Right atrium auricular region (tissue), 2 donors: ENCODE measurements at places on chromosomes 1 and 21.

DNA sequence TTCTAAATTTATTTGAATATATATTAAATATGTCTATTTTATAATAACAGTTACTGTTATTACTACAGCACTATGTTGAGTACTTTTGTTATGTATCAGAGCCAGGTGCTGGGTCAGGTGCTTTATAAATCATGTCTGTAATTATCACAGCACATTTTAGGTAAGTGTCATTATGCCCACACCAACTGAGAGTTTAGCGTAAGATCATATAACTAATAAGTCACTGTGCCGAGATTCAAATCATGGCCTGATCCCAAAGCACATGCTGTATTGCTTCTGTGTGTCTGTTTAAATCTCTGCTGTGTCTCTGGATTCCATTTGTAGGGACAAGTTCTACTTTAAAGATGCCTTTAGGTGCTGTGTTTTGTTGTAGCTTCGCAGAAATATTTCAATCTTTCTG, 1.9 kb downstream of the GPSM2 start:
- no peak for DNase-seq
- no peak overlapping the region for H3K4me3 ChIP-seq
- H3K27ac ChIP-seq: no peak overlapping the region
- no peaks in the 10 kb centered on the region for H3K4me1 ChIP-seq

DNA sequence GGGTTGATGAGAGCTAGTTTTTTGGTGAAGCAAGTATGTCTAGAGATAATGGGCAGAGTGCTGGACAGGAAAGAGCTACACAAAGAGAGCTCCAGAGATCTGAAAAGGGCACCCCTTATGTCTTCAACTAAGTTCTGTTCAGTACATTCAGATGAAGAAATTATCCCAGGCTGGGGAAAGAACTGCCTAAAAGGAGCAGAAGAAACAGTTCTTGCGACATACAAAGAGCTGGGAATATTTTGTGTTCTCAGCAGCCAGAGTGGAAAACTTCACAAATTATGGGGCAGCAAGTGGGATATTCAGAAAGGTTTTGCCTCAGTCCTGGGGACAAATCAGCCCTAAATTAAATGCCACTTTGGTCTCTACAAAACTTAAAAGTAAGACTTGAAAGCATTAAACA, 17.4 kb upstream of the CCN1 start:
- no peaks in the 10 kb centered on the region for H3K4me1 ChIP-seq
- no peak overlapping the region for H3K4me3 ChIP-seq
- no peak overlapping the region for H3K27ac ChIP-seq

DNA sequence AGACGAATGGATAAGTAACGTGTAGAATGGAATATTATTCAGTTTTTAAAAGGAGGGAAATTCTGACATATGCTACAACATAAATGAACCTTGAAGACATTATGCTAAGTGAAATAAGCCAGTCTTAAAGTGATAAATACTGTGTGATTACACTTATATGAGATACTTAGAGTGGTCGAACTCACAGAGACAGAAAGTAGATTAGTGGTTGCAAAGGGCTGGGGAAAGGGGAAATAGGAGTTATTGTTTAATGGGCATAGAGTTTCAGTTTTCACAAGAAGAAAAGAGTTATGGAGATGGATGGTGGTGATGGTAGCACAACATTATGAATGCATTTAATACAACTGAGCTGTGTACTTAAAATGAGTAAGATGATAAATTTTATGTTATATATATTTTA, 14.7 kb upstream of the AHCYL1 start:
- DNase-seq: no peak
- H3K36me3 ChIP-seq: no peaks in the 10 kb centered on the region
- H3K4me3 ChIP-seq: no peak overlapping the region
- no peaks in the 10 kb centered on the region for H3K4me1 ChIP-seq

DNA sequence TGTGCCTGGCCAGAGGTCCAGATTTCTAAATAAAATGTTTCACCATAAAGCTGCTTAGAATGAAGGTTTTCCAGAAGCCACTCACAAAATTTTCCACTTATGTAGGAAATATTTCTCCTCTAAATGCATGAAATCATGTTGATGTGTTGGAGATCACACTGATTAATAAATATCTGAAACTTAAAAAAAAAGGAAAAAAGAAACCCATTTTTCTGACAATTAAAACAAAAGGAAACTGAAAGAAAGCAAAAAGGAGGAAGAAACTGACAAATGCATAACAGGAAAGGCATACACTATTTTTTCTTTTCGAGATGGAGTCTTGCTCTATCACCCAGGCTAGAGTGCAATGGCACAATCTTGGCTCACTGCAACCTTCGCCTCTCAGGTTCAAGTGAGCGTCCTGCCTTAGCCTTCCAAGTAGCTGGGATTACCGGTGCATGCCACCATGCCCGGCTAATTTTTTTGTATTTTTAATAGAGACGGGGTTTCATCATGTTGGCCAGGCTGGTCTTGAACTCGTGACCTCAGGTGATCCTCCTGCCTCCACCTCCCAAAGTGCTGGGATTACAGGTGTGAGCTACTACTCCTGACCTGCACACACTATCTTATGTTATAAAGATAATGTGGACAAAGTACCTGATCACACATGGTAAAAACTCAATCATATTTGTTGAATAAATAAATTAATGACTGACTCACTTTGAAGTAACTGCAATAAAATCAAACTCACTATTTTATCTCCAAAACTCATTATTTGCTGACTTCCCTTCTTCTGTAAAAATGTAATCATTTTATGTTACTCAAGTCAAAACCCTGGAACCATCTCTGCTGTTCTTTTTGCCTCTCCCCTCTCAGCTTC, 149.8 kb upstream of the NR5A2 start:
- no peaks in the 10 kb centered on the region for H3K4me1 ChIP-seq
- no peak for DNase-seq
- H3K4me3 ChIP-seq: no peak overlapping the region
- H3K27ac ChIP-seq: no peak overlapping the region
- H3K27me3 ChIP-seq: no peaks in the 10 kb centered on the region

DNA sequence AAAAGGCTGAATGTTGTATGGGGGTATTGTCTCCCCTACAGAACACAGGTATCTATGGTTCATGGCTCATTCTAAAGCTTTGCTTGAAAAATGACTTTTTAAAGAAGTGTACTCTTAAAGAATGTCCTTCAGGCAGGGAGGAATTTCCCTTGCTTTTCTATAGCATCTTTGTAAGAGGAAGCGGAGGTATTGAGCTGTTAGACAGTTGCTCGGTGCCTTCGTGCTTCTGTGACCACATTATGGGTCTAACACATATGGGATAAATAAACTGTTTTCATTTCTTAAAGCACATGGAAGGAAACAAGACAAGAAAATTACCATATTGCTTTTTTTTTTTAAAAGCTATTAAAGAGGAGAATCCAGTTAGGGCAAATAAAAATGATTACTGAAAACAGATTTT, 182.9 kb downstream of the NTNG1 start:
- H3K27me3 ChIP-seq: no peaks in the 10 kb centered on the region
- no peak for DNase-seq
- no peaks in the 10 kb centered on the region for H3K4me1 ChIP-seq
- no peak overlapping the region for H3K27ac ChIP-seq

GRCh38 chr1:226887006-226887405, 16.6 kb downstream of the PSEN2 start:
- H3K4me1 ChIP-seq: no peaks in the 10 kb centered on the region
- no peak overlapping the region for H3K4me3 ChIP-seq
- no peaks in the 10 kb centered on the region for H3K27me3 ChIP-seq

DNA sequence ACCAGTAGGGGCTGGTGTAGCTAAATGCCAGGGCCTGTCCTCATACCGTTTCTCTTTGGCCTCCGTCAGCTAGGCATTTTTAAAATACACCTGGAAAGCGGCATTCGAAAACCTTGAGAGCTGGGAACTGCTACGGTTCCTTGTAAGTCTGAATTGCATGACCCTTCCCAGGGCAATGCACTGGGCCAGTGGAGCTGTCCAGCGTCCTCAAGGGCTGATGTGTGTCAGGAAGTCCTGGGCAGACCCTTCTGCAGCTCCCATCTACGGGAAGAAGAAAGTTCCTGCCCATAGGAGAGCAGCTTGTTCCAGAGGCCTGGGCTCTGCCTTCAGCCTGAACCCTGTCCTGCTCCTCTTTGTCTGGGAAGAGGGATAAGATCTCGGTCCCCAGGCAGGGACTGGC, 34.1 kb downstream of the UBASH3A start:
- H3K27ac ChIP-seq: no peak overlapping the region
- no peak for DNase-seq
- no peak overlapping the region for H3K4me3 ChIP-seq
- no peaks in the 10 kb centered on the region for H3K36me3 ChIP-seq
- peaks cover 5% of the 10 kb centered on the region for H3K4me1 ChIP-seq

DNA sequence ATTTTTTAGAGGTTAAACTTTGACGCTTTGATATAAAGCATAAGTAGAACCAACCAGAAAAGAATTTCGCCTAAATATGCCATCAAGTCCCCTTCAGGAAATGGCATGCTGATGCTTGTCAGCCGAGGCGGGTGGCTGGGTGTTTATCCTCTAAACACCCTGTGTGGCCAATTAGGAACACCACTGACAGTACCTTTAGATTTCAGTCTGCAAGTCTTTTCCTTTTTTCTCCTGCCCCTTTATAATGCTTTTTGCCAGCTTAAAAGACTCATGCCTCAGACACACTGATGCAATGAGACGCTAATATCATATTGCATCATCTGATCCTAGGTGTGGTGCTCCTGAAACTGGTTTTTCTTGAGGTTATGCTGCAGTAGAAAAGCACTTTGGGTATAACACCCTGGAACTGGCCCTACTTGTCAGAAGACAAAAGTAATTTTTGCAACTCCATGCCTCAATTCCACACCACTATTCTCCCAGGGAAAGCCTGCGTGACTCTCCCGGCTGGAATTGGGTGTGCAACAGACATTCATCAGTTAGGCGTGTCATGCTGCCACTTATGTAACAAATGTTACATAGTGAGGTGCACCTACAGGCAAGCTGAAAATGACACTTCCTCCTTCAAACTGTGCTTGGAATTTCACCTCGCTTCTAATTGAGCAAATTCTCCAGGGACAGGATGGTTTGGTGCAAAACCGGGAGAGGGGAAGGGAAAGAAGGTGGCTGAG, 2.0 kb upstream of the RCC2 start:
- no peak overlapping the region for H3K4me3 ChIP-seq
- DNase-seq: no peak
- no peaks in the 10 kb centered on the region for H3K36me3 ChIP-seq
- H3K4me1 ChIP-seq: no peaks in the 10 kb centered on the region

- DNase-seq: peak; percentile 18
- no peaks in the 10 kb centered on the region for H3K4me1 ChIP-seq
- peaks cover 9% of the 10 kb centered on the region for H3K27me3 ChIP-seq
- no peak overlapping the region for H3K27ac ChIP-seq
Observed at GRCh38 chr21:33015756-33016155, 10.0 kb upstream of the OLIG2 start.

DNA sequence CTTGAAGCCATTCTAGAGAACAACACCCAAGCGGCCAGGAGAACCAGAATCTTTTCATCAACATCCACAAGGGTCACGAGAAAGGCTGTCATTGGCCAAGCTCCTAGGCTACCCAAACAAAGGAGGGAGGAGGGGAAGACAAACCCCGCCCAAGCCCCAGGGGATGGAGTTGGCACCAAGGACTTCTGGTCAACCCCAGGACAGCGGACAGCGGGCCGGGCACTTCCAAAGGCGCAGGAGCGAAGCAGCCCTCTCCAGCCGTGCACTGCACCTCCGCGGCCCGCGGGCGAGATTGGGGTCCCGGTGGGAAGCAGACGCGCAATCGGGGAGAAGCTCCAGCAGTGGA, at the start of gene CLIC6:
Gene CLIC6 (plus strand): TSS at position 192 of the 346 bp plus-strand sequence. CDS start 395 bp downstream, outside the sequence.
- peak within 1 kb of the TSS; percentile 40 for H3K27ac ChIP-seq
- H3K36me3 ChIP-seq: no peaks in the 10 kb centered on the region
- peak within 1 kb of the TSS; percentile 54 for H3K4me3 ChIP-seq
- peaks cover 21% of the 10 kb centered on the region for H3K4me1 ChIP-seq
- H3K27me3 ChIP-seq: no peaks in the 10 kb centered on the region

GRCh38 chr1:1806890-1807289, 28.6 kb upstream of the NADK start:
- no peak for DNase-seq
- no peaks in the 10 kb centered on the region for H3K4me1 ChIP-seq
- H3K4me3 ChIP-seq: no peak overlapping the region
- H3K27ac ChIP-seq: no peak overlapping the region
- no peaks in the 10 kb centered on the region for H3K27me3 ChIP-seq

GRCh38 chr1:67308136-67308535, 463 bp downstream of the IL12RB2 start:
- H3K36me3 ChIP-seq: no peaks in the 10 kb centered on the region
- DNase-seq: no peak
- peaks cover 10% of the 10 kb centered on the region for H3K4me1 ChIP-seq
- H3K4me3 ChIP-seq: peak overlapping the region; percentile 48
- peaks cover 4% of the 10 kb centered on the region for H3K27me3 ChIP-seq

DNA sequence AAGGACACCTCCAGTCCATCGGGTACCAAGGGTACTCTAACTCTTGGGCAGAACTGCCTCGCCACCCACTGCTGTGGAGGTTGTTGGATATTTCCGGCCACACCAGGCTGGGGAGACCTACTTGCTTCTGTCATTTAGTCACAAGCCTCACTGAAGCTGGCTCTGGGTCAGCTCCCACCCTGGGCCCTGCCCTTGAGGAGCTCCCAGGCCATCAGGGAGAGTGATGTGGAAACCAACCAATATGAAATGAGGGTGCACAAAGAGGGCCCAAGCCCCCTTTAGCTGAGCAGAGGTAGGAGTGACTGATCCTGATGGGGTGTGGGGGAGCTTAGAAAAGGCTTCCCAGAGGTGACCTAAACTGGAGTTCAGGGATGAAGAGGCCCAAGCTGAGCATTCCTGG, 19.6 kb downstream of the PARS2 start:
- no peaks in the 10 kb centered on the region for H3K27me3 ChIP-seq
- DNase-seq: no peak
- peaks cover 30% of the 10 kb centered on the region for H3K36me3 ChIP-seq
- H3K4me1 ChIP-seq: no peaks in the 10 kb centered on the region
- no peak overlapping the region for H3K27ac ChIP-seq

GRCh38 chr1:231931146-231931545, 304.6 kb downstream of the DISC1 start:
- no peaks in the 10 kb centered on the region for H3K36me3 ChIP-seq
- H3K4me3 ChIP-seq: no peak overlapping the region
- no peak for DNase-seq
- peaks cover 64% of the 10 kb centered on the region for H3K4me1 ChIP-seq

- H3K27me3 ChIP-seq: no peaks in the 10 kb centered on the region
- no peak overlapping the region for H3K27ac ChIP-seq
- DNase-seq: no peak
- peak overlapping the region; percentile 92 for H3K4me3 ChIP-seq
- H3K36me3 ChIP-seq: peaks cover 10% of the 10 kb centered on the region
Observed at GRCh38 chr1:248824701-248825100, 1.0 kb downstream of the SH3BP5L start.

DNA sequence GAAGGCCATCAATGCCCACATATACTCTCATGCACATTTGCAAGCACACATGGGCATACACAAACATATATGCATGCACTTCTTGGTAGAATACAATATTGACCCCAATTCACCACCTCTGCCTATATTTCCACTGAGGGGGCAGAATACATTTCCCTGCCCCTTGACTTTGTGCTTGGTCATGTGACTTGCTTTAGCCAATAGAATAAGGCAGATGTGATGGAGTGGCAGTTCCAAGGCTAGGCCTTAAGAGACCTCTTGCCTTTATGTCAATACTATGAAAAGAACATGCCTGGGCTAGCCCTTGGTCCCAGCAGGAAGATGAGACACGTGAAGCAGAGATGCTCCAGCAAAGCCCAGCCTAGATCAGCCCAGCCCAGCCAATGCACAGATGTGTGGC, 66.0 kb upstream of the GRIK3 start:
- no peaks in the 10 kb centered on the region for H3K36me3 ChIP-seq
- DNase-seq: no peak
- no peak overlapping the region for H3K27ac ChIP-seq
